ENCODE measurements at places on chromosomes 3 and 15.

DNA sequence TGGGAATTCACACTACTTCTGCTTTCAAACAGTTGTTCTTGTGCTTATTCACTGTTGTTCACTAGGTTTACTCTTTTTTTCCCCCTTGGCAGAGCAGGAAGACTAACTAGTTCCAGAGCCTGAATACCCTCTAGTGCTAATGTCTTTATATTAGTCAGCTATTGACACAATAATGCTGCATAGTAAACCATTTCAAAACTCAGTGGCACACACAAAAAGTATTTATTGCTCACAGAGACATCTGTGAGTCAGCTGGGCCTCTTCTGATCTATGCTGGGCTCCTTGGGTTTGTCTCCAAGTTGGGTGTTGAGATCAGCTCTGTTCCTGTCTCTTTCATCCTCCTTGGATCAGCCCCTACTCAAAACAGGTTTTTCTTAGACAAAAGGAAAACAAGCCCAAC, 51.1 kb downstream of the RSRC1 start:
- no peak for DNase-seq

- DNase-seq, result no peak
These were observed 31.5 kb downstream of the ABHD2 start for GRCh38 chr15:89119489-89120478.

GRCh38 chr3:124597273-124597672, 133.0 kb upstream of the UMPS start:
- DNase-seq, result no peak

- DNase-seq, result no peak
These were observed 25.5 kb downstream of the ZNF148 start for GRCh38 chr3:125349556-125350165.

- no peak for DNase-seq
These were observed 119.5 kb downstream of the STAG1 start for GRCh38 chr3:136632625-136633081.

DNA sequence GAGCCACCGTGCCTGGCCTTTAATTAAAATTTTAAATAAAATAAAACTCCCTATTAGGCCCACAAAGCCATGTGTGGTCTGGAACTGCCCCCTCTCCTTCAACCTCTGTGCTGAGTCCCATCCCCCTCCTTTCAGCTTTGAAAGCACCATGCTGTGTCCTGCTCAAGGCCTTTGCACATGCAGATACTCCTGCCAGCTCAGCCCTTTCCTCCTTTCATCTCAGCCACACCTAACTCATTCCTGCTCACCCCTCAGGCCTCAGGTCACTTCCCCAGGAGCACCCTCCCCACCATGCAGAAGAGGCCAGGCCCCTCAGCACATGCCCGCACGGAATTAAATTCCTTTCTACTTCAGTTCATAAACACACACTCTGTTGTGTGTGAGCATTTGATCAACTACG, 28.1 kb downstream of the ATRIP start:
- DNase-seq, result no peak

DNA sequence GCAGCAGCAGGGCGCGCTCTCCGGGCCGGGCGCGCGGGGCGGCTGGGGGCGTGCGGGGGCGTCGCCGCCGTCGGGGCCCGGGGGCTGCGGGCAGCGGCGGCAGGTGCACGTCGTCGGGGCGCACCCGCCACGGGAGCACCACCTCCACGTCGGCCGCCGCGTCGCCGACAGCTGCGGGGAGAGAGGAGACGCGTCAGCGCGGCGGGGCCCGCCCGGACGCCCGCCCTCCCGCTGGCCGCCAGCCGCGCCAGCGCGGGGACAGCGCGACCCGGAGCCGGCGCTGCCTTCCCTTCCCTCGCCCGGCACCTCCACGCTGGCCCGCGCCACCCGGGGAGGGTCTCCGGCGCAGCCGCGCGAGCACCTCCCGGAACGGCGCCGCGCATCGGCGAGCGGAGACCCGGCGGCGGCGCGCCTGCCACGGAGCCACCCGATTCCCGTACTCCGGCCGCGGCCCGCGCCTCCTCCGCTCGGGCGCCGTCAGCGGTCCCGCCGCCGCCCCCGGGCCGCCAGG, 481 bp downstream of the ADAMTS17 start:
- no peak for DNase-seq

DNA sequence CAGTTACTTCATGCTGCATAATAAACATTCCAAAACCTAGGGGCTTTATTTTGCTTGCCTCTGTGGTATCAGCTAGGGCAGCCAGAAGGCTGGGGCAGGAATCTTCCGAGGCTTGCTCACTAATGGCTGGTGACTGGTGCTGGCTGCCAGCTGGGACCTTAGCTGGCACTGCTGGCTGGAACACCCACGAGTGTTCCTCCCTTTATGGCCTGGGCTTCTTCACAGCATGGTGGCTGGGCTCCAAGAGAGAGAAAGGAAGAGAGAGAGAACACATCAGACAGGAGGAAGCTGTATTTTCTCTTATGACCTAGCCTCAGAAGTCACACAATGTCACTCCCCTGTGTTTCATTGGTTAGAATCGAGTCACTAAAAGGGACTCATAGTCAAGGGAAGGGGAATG, 23.9 kb upstream of the CDCP1 start:
- no peak for DNase-seq

DNA sequence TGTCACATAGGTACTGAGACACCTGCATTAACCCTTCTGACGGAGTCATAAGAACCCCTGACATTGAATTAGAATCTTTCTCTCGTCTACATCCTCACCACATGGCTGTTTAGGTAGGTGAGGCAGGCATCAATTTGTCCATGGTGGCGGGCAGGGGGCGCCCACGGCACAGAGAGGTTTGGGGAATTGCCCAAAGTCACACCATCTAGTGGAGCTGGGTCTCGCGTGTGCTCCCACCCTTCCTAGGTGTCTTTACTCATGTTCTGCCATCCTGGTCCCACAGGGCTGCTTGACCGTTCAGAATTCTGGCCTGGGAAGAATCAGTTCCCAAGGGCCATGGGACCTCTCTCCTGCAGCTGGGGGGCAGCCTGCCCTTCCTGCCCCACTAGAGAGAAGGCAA, 14.7 kb upstream of the DLL4 start:
- no peak for DNase-seq

- DNase-seq, result no peak
These were observed 23.8 kb upstream of the TIGIT start for GRCh38 chr3:114270019-114270418.

DNA sequence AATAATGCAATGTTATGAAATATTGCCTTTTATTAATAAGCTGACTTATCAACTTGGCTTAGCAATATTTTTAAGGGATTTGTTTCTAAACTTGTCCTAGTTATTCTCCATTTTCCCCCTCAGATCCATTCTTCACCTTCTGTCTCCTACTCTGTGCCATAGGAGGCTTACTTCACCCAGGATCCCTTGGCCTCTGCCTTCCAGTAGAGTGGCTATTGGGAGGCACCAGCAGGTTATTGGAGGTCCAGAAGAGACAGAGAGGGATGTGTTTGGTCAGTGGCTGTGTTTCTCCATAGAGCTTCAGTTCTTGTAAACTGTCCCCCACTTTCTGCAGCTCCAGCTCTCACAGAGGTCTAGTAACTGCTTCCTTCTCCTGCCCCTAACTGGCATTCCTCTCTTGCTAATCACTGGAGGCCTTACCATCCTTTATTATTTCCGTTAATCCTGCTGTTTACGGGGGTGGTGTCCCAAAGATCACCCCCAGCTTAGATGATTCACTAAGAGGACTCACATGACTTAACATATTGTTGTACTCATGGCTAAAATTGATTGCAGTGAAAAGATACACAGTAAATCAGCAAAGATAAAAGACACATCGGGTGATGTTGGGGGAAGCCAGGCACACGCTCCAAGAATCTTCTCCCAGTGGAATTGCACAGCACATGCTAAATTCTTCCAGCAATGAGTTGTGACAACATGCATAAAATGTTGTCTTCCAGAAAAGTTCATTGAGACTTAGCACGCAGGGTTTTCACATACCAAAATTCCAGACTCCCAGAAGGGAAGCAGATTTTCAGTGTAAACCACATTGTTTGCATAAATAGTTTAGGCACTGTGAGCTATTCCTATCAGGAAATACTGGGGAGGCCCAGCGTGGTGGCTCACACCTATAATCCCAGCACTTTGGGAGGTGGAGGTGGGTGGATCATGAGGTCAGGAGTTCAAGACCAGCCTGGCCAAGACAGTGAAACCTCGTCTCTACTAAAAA, 67.5 kb downstream of the RPL22L1 start:
- no peak for DNase-seq

DNA sequence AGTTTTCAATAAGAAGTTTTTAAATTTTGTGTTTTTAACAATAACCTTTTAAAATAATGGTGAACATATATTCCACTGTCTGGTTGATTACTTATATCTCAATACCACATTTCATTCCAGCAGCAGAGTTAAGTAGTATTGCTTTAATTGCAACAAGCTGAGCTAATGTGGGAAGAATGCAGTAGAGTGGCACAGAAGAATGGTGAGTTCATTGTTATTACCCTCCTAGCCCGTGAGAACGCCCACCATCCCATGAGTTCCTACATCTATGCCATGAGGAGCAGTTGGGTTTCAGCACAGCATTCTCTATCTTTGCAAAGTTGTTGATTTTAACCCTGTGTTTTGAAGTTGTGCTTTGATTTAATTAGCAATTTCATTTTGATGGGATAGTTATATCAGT, 17.8 kb upstream of the NR2E3 start:
- no peak for DNase-seq

DNA sequence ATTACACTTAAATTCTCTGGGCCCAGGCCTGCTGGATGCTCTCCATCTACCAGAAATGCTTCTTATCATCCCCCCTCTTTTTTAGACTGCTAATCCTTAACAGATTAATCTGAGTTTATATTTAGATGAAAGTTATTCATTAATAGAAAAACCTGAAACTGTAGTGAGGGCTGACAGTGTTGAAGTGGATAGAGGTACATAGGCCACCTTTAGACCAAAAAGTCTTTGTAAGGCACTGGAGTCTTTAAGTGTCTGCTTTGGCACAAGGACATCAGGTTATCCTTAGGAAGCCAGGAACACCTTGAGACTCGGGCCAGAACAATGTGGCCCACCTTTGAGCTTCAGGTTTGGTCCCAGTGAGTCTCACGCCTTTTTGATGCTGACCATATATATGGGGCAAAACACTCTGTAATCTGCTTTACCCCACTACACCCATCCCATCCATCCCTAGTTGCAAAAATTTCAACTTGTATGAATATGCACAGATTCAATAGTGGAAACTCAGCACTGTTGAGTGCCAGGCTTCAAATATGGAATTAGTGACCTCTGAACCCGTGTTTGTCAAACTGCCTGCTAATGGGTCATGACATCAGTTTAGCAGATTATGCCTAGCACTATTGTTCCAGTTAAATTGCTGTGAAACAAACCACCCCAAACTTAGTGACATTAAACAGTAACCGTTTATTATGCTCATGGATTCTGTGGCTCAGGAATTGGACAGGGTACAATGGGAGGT, 44.0 kb downstream of the PDE8A start:
- DNase-seq, result no peak

- no peak for DNase-seq
These were observed 40.4 kb upstream of the CLSTN2 start for GRCh38 chr3:139894643-139894989.

DNA sequence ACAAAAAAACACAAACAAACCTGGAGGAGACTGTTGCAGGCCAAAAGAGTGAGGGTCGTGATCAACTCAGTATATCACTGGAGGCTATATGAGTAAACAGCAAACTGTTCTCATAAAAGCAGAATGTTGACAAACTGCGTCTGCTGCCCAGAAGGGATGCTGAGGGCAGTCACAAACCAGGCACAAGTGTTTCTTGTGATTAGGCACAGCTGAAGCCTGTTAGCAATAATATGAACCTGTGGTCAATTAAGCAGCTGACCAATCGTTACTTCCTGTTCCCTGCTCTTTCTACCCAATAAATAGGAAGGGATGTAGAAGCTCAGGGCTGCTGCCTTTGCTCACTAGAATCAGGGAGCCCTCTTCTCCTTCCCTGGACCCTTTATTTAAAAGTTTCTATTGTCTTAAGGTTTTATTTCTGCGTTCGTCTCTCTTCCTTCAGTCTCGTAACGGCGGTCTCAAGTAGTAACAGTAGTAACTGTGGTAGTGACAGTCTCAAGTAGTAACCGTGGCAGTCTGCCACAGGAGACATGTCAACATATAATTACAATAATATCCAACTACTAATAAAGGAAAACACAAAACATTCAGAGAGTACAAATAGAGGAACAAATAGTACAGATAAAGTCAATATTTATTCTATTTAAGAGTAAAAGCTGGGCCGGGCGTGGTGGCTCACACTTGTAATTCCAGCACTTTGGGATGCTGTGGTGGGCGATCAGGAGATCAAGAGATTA, 698.4 kb upstream of the CCDC54 start:
- no peak for DNase-seq

- no peak for DNase-seq
These were observed 173.0 kb downstream of the SHQ1 start for GRCh38 chr3:72675243-72675642.

DNA sequence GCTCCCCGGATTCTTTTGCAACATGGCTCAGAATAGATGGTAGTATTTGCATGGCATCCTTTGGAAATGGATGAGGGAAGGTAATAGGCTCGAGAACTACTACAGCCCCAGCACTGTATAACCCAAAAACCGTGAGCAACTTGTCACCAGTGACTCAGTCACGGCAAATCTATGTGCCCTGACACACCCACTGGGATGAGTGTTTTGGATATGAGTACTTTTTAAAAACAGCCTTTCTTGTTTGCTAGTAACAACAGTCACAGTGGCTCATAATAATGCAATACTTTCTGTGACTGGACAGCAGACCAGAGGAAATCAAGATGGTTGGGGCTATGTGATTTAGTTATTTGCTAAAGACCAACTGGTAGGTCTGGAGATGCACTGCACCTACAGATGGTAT, 299.6 kb downstream of the ULK4 start:
- no peak for DNase-seq

DNA sequence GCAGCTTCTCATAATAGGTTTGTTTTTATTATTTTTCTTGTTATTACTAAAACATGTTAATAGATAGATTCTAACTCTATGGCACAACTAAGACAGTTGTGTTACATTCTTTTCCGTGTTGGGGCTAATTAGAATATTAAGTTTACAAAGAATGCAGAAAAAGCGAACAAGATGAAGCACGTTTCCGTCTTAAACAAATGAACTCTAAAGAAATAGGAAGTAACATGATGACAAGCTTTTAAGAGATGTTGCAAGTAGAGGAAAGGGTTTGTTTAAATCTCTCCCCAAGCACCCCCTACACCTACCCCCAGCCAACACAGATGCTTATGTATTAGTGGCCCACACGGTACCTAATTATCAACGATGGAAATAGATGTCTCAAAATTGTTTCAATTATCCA, 207.1 kb downstream of the TP63 start:
- no peak for DNase-seq

DNA sequence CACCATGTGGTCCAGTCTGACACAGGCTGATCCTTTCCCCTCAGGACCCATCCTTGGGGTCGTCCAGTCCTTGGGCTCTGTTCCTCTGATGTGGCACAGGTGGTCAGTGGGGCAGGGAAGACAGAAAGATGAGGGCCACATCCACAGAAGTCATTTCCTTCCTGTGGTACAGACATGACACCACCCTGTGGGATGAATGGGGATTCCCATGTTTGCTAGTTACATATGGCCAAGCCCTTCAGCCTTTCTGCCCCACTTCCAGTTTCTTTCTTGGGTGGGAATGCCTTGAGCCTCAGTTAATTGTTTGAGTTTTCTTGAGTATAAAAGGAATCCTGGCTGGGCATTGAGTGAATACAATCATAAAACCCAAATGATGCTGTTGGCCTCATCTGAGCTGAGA, 284.7 kb upstream of the CTDSPL start:
- no peak for DNase-seq

Data from activated CD4-positive, alpha-beta T cell treated with anti-CD3 and anti-CD28 coated beads, Interleukin-2, amount 50 U/mL, for 24 hours (primary cell).